ENCODE measurements at places on chromosomes 4 and X.

DNA sequence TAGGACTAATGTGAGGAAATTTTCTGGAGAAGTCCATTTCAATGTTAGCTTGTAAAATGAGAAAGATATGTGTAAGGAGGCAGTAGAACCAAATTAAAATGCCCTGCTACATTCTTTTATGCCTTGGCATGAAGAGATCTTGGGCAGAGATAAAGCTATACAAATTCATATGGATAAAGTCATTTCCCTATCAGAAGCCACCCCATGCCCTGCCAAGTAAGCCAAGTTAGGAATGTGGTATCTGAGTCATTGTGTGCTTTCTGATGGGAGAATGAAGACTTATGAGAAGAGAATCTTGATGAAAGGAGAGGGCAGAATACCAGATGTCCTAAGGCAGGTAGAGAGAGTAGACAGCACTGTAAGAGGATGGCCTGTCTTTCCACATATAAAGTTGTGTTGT is 83.7 kb downstream of the TEX13A start:
- DNase-seq: peak; percentile 48

DNA sequence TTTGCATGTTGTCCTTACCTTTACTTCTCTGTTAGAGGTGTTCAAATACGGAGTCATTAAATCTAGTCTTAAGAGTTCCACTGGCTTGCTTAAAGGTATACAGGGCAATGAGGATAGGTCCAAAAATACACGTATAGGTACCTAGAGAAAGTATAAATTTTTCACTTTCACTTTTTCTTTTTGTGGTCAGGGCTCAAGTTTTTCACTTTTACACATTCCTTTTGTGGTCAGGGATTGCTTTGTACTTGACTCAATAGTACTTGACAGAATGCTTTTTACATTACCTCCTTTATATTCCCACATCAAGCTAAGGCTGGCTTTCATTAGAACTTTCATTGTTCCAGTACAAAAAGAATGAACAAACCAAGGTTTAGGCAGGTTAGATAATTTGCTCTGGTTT is 21.7 kb downstream of the TMEM184C start:
- DNase-seq: no peak

GRCh38 chrX:37553476-37553875 is 18.0 kb upstream of the LANCL3 start:
- DNase-seq: no peak

GRCh38 chrX:16946971-16947562 is 609 bp downstream of the REPS2 start:
- DNase-seq: no peak

DNA sequence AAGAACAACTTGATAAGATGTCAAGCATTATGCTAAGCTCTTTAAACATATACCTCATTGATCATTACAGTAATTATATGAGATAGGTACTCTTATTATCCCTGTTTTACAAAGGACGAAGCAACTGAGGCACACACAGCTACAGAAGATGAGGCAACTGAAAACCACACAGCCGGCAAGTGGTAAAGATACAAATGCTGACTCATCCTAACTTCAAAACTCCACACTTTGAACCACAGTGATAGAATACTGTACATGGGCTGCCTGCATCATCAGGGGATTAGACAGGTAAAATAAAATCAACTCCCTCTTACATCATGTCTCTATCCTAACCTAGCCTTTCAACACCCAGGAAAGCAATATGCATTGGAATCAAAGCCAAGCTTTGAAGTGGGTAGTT is 47.8 kb downstream of the LHFPL1 start:
- no peak for DNase-seq

- DNase-seq: no peak
These were observed 31.3 kb downstream of the GPRIN3 start for GRCh38 chr4:89276296-89276695.

DNA sequence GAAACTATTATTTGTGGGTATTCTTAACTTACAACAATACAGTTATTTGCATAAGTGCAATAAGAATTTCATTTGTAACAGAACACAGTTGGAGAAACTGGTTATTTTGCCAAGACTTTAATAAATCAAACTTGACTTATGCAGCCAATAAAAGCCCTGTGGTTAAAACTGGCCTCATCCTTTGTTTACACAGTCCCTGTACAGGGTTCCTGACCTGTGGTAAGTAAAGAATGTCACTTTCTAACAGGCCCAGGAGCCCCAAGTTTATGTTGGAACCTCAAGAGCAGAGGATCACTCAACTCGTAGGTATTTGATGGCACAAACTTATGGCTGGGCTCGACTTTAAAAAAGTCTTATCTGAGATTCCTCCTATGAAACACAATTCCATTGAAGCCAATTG is 88.6 kb upstream of the PTCHD1 start:
- peak; percentile 32 for DNase-seq

DNA sequence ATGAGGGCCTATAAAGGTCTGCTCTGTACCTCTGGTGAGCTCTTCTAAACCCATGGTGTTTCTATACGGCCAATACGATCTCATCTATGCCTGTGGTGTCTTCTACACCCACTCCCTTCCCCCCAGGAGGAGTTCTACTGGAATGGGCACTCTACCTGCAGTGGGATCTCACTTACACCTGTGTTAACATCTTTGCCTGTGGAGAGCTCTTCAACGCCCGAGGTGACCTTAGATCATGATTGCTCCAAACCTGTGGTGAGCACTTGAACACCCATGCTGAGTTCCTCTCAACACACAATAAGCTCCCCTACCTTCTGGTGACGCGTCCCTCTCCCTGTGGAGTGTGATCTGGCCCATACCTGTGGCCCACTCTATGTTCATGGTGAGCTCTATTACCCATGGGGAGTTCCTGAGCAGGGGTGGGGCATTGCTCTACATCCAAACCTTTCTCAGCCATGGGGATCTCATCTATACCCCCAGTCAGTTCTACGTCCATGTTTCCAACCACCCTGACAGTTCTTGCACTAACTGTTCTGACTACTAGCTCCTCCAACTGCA is 48.6 kb downstream of the BCOR start:
- no peak for DNase-seq

GRCh38 chrX:21476909-21477308 is 102.7 kb downstream of the CNKSR2 start:
- DNase-seq: no peak

DNA sequence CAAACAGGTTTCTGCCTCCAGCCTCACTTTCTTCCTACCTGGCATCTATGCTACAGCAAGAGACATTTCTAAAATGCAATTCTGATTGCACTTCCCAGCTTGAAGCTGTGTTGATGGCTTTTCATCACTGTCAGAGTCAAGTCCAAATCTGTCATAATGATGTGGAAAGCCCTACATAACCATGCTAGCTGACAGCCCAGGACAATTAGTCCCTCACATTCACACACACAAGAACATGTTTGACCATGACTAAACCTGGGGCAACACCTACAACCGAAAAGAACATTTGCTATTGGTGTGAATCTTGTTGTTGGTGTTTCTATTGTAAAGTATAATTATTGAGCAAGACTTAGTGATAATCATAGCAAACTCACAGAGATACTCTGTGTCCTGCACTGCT is 58.2 kb downstream of the PPM1K start:
- DNase-seq: no peak

GRCh38 chrX:134764202-134764785 is 106.0 kb upstream of the PLAC1 start:
- peak; percentile 9 for DNase-seq

- no peak for DNase-seq
These were observed 87.1 kb upstream of the USP9X start for GRCh38 chrX:40998123-40998522.
